Activated CD8-positive, alpha-beta memory T cell treated with anti-CD3 and anti-CD28 coated beads, Interleukin-2, amount 10 ng/mL, durations not matched to agents 7 days and 5 days (primary cell): ENCODE measurements at places on chromosomes 5 and 9.
A peak's percentile ranks its signal among the peaks of the same experiment; 100 is the strongest.

GRCh38 chr9:91285729-91286353, 75.9 kb downstream of the AUH start:
- DNase-seq, result no peak

DNA sequence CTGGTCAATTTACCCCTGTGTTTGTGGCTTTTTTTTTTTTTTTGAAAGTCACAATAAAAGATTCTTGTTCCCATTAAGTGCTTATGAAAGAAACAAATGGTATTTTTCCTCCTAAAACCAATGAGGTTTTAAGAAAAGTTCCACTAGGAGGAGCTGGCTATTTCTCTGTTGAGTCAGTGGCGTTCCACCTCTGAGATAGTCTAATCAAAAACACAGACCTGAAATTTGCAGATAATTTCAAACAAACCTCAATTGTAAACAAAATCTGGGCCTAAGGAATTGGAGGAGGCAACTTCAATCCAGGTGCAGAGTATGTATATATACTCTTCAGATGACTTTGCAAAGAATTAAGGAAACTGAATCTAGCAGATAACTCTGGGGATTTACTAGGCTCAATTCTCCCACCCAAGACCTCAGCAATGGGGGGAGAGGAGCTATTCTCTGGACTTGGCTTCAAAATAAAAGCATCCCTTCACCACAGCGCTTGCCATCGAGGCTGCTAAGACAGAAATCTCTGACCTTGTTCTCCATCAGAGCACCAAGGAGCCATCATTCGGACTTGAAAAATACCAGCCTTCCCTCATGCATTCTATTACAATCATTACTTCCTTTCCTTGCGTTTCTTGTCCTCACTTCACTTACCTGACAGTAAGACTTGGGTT, 52.4 kb downstream of the FANCC start:
- no peak for DNase-seq

DNA sequence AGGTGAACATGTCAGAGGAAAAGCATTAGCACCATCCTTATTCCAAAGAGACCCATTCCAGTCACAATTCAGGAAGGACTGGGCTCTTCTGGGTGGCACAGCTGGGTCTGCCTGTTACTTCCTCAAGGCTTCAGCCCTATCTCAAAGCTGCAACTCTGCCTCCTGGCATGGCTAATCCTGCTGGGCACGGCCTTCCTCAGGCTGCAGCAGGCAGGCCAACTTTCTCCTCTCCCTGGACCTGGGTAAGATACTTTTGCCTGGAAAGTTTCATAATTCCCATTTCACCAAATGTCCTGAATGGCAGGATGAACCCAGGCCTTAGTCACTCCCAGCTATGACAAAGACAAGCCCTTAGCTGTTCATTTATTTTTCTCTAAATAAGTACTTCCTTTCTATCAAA, 50.1 kb downstream of the MACROH2A1 start:
- DNase-seq, result no peak

GRCh38 chr5:55903121-55903701, 52.1 kb downstream of the IL31RA start:
- DNase-seq, result peak; percentile 83

DNA sequence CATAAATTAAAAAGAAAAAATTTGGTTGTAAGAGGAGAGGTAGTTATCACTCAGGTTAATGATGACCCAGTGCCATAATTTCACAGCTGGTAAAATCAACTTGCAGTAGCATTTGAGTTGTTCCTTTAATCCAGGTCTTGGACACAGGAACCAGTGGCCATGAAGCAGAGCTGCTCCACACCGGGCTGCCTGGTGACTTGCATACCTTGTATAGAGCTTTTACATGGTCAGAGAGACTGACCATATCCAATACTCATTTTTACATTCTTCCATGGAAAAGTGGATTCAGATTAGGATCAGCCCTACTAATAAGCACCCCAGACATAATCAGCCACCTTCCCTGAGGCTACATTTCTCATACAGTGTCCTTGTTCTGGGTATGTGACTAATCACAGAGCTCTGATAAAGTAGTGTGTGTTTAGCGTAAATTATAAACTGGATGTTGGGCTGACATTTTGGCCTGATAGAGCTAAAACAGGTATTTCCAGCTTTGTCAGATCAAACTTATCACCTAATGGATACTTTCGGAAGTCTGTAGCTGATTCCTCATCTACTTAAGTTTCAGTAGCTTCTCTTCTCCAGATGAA, 77.0 kb upstream of the ZSWIM6 start:
- DNase-seq, result no peak
